Fibroblast of mammary gland (primary cell): ENCODE measurements at places on chromosomes 4 and X.
A peak's percentile ranks its signal among the peaks of the same experiment; 100 is the strongest.

GRCh38 chrX:129996120-129996519 is 13.7 kb downstream of the BCORL1 start:
- peak; percentile 80 for DNase-seq

- no peak for DNase-seq
Observed at GRCh38 chrX:89021964-89022363, 274.9 kb downstream of the CPXCR1 start.

- peak; percentile 64 for DNase-seq
Observed at GRCh38 chr4:138181287-138181686, 60.9 kb downstream of the SLC7A11 start.

DNA sequence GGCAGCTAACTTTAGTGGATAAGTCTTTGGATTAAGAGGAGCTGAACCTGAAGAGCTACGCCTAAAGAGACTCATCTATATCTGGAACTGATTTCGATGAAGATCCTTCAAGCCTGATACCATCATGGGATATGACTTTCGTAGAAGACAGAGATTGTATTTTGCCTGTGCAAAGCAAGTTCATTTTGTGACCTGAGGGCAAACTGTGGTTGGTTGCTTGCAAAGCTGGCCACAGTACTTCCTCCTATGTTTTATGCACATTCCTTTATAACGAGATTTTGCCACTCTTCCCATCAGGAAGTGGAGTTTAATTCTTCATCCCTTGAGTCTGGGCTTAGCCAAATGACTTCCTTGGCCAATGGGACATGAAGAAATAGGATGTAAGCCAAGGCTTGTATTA is 519.3 kb upstream of the NR3C2 start:
- no peak for DNase-seq

DNA sequence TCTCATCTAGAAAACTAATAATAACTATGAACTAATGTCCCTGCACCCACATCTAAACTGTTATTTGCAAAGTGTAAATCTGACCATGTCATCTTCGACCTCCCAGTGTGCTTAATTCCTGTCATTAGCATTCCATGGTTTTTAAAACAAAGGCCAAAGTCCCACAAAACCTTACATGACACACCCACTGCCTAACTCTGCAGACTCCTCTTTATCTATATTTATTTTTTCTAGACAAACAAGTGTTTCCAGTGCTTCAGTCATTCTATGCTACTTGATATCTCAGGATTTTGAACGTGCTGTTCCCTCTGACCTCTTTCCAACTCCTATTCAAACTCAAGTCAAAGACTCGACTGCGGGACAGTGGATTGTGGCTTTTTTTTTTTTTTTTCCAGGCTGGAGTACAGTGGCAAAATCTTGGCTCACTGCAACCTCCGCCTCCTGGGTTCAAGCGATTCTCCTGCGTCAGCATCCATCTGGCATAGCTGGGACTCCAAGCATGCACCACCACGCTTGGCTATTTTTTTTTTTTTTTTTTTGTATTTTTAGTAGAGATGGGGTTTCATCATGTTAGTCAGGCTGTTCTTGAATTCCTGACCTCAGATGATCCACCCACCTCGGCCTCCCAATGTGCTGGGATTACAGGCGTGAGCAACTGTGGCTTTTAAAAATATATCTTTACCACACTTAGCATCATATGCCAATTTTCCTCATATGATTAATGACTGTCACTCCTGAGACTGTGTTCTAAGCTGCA is 1511.0 kb downstream of the ARAP2 start:
- peak; percentile 70 for DNase-seq

- peak; percentile 23 for DNase-seq
Observed at GRCh38 chrX:131675596-131676194, 131.8 kb downstream of the OR13H1 start.

GRCh38 chr4:67762086-67762485 is 7.9 kb upstream of the GNRHR start:
- DNase-seq, result peak; percentile 43

DNA sequence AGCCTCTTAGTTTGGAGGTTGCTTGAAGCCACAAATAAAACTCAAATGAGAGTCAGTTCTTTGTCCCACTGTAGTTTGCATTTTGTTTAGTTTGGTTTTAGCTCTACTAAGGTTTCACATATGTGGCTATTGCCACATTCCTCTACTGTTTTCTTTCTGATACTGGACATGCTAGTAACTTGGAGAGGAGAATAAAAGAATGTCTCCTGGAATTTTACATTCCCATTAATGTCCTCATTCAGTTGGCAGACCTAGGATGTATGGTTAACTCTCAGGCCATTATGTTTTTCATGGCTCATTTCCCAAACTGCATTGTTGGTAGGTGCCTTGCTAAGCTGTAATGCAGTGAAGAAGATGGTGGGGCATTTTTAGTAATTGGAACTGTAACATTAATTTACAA is 29.9 kb downstream of the UPRT start:
- DNase-seq, result peak; percentile 17

DNA sequence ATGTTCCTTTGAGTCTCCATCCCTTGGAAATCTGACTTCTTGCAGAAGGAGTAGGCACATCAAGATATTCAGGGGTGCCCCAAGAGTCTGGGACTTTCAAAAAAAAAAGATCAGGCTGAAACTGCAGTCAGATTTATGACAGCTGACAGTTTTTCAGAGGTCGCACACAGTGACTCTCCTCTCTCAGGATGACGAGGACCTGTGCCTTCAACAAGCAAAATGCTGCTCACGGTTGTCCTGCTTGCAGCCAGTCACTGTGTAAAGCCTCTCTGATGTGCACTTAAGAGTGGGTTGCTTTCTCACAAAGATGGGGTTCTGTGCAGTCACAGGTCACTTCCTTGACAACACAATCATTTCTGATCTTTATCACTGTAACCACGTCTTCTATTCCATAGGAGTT is 178.2 kb downstream of the PTTG2 start:
- no peak for DNase-seq

DNA sequence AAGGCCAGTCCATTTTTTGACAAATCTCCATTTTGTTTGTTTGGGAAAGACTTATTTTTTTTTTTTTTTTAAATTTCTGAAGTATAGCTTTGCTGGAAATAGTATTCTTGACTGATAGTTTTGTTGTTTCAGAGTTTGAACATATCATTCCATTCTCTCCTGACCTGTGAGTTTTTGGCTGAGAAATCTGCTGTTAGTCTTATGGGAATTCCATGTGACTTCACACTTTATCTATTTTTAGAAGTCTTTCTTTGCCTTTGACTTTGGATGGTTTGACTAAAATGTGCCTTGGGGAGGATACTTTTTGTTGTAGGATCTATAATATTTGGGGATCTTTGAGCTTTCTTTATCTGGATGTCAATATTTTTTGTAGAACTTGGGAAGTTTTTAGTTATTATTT is 10.7 kb upstream of the ADAM29 start:
- DNase-seq, result no peak

- DNase-seq, result peak; percentile 16
Observed at GRCh38 chr4:53620956-53621355, 29.7 kb upstream of the LNX1 start.

DNA sequence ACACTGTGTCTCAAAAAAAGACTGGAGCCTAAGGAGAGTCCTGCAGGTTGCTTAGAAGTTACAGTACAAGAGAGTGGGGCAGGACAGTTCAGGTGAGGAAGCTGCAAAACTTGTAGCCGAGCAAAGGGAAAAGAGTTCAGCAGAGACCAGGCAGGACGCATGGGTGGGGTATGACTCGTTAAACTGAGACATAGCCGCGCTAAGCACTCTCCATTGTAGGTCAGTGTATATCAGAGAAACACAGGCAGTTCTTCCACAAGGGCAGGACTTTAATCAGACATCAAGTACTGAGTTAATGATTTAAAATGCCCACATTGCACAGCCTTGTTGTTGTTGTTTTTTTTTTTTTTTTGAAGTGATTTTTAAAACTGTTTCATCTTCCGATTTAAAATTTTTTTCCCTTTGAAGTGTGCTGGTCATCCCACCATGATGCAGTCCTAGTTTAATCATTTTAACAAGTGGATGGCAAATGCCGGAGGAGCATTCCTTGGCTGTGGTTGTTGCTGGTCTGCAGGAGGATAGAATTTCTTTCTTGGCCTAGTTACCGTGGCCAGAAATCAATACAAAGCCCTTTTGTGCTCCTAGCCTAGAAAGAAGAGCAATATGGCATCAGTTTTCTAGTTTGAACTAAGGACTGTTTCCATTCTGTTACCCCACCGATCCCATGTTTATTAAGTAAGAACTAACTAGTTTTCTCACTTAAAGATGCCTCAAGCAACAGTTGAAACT is 10.3 kb downstream of the LAP3 start:
- DNase-seq, result no peak

- DNase-seq, result no peak
Observed at GRCh38 chr4:1564535-1565375, 119.4 kb downstream of the FAM53A start.

GRCh38 chrX:1481636-1482529 is 29.2 kb upstream of the ASMTL start:
- DNase-seq, result peak; percentile 49

- DNase-seq, result no peak
Observed at GRCh38 chr4:79027656-79028055, 88.4 kb upstream of the PAQR3 start.

- DNase-seq, result no peak
Observed at GRCh38 chrX:96619588-96619987, 65.1 kb upstream of the DIAPH2 start.

GRCh38 chr4:35836596-35836995 is 407.7 kb downstream of the ARAP2 start:
- no peak for DNase-seq

DNA sequence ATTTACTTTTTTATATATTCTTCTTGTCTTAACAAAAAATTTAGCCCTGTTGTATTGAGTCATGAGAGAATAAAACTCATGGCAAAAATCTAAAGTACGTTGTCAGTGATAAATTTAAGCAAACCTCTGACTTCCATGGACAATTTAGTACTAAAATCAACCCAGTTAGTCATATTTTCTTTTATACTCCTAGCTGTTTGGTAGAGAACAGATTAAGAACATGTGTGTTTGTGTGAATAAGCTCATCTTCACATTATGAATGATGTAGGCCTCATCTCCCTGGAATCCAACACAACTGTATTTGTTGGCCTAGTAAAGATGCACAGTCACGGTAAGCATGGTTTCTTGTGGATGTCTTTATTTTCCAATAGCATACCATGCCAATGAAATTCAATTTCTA is 40.8 kb upstream of the FAM47B start:
- peak; percentile 72 for DNase-seq
